ENCODE measurements at places on chromosomes 12 and 14.

GRCh38 chr14:89298056-89298834 lies 118.8 kb downstream of the FOXN3 start:
- no peak for DNase-seq

GRCh38 chr12:218728-219590 lies 5.0 kb upstream of the SLC6A12 start:
- DNase-seq = no peak

- DNase-seq = no peak
These were observed 48.2 kb downstream of the MBIP start for GRCh38 chr14:36271939-36272907.

GRCh38 chr12:39095636-39096330 lies 190.4 kb upstream of the CPNE8 start:
- no peak for DNase-seq

- no peak for DNase-seq
These were observed 6.0 kb upstream of the LRP6 start for GRCh38 chr12:12272869-12273268.

- no peak for DNase-seq
These were observed 100.0 kb downstream of the PIWIL1 start for GRCh38 chr12:130437555-130438242.

- DNase-seq = no peak
These were observed 450.0 kb downstream of the FOXG1 start for GRCh38 chr14:29216268-29217232.

DNA sequence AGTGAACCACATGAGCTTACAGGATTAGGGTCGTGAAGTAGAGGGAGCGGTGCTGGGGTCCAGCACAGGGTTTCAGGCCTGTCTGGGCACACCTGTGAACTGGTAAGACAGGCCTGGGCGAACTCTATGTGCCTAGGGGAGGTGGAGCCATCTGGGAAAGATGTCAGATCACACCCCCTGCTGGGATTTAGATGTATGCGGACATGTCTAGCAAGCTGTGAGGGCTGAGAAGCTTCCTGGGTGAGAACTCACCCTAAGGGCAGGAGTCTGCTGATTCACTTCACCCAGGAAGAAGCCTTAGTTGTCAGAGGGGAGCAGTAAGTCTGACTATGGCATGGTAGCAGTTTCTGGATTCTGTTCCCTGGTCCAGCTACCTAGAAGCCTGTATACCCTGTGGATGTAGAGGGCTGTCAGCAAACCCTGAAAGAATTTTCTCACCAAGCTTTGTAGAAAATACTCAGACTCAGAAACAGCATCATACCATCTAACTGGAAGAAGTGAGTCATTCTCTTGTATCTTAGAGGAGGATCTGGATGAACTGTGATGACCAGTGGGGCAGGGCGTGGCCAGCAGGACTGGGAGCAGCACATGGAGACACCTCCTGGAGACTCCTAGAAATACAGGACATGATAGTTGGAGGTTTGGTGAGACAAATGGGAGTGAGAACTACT lies 11.2 kb upstream of the PYGL start:
- no peak for DNase-seq

DNA sequence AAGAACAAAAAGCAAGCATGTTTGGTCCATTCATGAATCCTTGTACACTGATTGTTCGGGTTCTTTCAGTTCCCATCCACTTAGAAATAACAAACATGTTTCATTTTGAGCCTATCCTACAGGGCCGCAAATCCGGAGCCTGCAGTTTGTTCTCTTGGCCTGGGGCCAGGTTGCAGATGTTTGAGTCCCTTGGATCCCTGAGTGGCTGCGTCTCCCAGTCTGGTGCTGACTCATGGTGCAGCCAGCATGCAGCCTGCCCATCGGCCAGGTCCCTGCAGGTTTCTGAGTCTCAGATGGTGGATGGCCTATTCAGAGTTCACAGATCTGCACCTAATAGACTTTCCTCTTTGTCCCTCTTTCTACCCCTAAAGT lies 1.9 kb upstream of the DYNC1H1 start:
- no peak for DNase-seq
